ENCODE measurements at places on chromosomes 3 and 15.

- DNase-seq, result no peak
- peaks cover 2% of the 10 kb centered on the region for H3K4me1 ChIP-seq
- H3K27ac ChIP-seq, result no peak overlapping the region
- no peak overlapping the region for H3K4me3 ChIP-seq
- H3K36me3 ChIP-seq, result no peaks in the 10 kb centered on the region
Observed at GRCh38 chr3:46354984-46355383, 1.1 kb downstream of the CCR2 start.

DNA sequence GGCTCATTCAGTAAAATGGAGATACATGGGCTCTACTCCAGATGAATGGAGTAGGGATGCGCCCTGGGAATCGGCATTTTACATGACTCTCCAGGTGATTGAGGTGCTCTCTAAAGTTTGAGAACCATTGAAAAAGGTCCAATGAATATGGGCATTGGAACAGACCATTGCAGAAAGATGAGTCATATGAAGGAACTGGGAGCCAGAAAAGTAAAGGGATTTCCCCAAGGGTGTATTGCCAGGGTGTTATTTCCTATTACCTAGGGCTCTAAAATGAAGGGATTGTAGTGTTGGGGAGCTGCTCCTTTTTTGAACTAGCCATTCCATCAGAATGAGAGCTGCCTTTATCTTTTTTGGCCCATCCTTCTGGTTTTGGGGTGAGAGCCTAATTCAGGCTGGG lies 21.7 kb downstream of the CLDN11 start:
- no peak overlapping the region for H3K27ac ChIP-seq
- no peaks in the 10 kb centered on the region for H3K27me3 ChIP-seq
- H3K36me3 ChIP-seq, result no peaks in the 10 kb centered on the region
- DNase-seq, result no peak
- no peak overlapping the region for H3K4me3 ChIP-seq

DNA sequence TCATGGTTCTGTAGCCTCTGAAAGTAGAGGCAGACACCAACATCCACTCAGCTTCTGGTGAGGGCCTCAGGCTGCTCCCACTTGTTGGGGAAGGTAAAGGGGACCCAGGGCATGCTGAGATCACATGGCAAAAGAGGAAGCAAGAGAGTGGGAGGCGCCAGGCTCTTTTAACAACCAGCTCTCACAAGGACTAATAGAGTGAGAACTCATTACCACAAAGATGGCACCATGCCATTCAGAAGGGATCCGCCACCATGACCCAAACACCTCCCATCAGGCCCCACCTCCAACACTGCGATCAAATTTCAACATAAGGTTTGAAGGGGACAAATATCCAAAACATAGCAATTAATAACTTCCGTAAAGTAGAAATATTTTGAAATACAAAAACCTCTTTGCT lies 192.3 kb downstream of the OCA2 start:
- no peak overlapping the region for H3K4me3 ChIP-seq
- no peak for DNase-seq
- H3K36me3 ChIP-seq, result no peaks in the 10 kb centered on the region
- H3K27ac ChIP-seq, result no peak overlapping the region

- no peaks in the 10 kb centered on the region for H3K36me3 ChIP-seq
- H3K4me1 ChIP-seq, result no peaks in the 10 kb centered on the region
- H3K4me3 ChIP-seq, result no peak overlapping the region
- DNase-seq, result no peak
- H3K27ac ChIP-seq, result no peak overlapping the region
Observed at GRCh38 chr3:34053626-34054025, 255.2 kb downstream of the PDCD6IP start.

DNA sequence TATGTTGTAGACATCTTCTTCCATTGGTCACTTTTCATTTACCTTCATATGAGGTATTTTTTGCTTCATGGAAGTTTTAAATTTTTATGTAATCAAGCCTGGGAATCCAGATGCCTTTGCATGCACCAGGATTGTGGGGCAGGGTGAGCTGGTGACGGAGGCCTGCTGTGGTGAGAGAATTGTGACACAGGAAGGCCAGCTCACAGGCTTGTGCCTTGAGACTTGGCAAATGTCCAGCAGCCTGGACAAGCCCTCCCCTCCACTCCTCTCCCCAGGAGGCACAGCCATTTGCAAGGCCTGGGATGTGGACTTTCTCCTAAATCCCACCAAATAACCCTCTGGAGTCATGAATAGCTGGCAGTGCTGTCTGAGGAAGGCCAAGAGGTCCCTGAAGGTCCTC lies 67.4 kb downstream of the RHCG start:
- no peak overlapping the region for H3K4me3 ChIP-seq
- H3K27me3 ChIP-seq, result no peaks in the 10 kb centered on the region
- H3K36me3 ChIP-seq, result no peaks in the 10 kb centered on the region
- no peak for DNase-seq

DNA sequence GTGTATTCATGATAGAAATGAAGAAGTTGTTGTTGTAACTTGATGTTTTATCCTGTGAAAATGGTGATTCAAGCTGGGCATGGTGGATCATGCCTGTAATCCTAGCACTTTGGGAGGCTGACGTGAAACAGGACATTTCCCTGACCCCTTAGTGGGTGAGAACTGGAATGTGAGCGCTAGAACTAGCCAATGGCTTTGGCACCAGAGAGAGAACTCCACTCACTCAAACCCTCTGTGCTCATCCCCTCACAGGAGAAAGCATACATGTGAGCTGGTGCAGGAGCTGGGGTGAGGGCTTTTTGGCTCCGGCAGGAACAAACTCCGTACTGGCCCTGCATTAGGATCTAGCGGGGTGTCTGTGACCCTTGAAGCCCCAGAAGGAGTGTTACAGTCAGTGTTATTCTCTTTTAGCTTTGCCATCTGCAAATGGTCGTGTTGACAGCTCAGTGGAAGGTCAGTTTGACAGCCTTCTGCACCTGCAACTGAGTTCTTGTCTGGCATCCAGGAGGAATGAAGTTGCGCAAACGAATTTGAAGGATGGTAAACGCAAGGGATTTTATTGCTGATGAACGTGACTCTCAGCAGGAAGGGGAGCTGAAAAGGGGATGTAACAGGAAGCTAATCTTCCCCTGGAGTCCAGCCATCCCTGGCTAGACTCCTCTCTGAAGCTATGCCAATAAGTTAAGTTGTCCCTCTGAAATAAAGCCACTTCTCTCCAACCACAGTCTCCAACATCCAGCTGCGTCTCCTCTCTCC lies 1016.6 kb upstream of the CADM2 start:
- H3K4me1 ChIP-seq, result no peaks in the 10 kb centered on the region
- DNase-seq, result no peak

- H3K4me1 ChIP-seq, result peaks cover 60% of the 10 kb centered on the region
- DNase-seq, result no peak
- H3K27ac ChIP-seq, result no peak overlapping the region
Observed at GRCh38 chr3:55622733-55623132, 135.6 kb upstream of the WNT5A start.
